ENCODE measurements at places on chromosomes 2 and 18.

DNA sequence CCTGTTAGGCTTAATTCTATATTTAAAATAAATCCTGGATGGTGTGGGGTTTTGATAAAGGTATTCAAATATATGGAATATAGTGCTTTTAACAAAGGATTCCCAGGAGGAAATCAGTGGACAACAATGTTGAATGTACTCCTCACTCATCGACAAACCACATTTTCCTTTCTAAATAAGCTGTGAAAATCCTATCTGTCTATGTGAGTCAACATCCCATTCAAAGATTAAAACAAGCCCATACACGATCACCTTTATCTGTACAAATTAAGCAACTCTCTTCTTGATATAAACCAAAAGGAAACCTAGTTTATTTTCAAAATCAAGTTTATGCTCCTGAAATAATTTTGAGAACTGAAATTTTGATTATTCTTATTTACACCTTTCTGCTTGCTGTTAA is 153.4 kb downstream of the ERBB4 start:
- DNase-seq, result no peak

- DNase-seq, result no peak
These were observed 20.8 kb downstream of the ATF2 start for GRCh38 chr2:175147186-175147585.

DNA sequence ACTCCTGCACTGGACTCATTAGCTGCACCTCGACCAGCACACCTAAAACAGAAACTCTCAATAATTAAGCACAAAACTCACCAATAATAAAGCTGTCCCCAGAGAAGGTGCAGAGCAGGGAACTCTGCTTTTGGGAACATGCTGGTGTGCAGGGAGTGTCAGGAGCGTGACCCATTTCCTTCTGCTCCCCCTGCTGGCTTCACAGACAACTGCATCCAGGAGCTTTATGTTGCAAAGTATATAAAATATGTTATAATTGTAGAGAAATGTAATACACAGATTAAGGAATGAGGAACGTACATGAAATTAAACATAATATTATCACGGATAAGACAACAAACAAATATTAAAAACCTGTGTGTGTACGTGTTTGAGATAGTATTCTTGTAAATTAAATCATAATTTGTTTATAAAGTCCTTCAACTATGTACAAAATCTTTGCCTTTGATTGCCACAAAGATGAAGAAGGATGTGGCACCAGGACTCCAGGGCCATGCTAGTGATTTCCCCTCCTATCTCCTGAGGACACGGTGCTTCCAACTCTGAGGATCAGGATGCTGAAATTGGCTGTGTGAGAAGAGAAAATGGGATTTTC is 68.6 kb upstream of the MAL start:
- DNase-seq, result peak; percentile 17

DNA sequence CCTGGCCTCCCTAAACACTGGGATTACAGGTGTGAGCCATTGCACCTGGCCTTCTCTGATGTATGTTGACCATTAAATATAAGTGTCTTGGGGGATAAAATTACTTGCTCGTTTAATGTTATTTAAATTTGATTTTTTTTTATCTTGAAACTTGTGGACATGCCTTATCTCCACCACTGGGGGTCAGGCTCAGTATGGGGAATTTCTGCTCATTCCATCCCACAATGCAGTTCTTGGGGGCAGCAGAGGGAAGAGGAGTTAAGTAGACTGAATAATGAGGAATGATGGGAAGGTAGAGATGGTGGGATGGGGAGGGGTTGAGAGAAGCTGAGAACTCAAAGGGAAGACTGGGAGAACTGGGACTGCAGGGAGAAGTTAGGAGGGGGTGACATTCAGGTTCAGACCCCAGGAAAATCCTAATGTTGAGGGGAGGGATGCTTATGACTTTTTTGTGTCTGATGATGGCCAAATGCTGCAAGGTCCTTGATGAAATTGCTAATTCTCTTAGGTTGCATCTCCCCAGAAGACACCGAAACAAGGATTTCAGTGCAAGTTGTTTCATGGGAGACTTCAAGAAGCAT is 174.2 kb downstream of the MIB1 start:
- DNase-seq, result peak; percentile 42

DNA sequence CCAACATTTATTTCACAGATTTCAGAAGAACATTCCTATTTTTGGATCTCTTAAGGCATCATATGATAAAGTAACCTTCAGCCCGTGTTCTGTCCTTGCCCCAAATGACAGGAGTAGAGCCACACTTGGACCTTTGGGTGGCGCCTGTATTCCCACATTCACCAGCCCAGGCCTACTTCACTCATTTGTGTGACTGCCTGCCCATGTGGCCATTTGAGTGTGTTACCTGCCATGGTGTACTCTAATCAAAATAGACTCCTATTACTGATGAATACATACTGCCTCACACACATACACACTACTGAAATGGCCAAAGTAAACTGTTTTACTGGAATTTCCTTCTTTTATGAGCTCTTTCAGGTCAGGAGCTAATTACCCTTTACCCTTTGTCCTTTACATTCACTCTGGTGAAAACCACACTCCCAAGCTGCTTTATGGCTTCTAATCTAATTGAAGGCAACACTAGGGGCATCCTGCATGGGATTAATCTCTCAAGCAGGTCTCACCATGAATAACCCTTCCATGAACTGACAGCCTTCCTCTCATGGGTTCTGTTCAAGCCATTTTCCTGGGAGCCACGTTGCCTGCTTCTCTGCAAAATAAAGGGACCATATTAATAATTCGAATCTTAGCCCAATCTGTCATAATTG is 271.0 kb upstream of the GALNT5 start:
- DNase-seq, result no peak

GRCh38 chr2:75003276-75003675 is 44.8 kb downstream of the POLE4 start:
- no peak for DNase-seq

- DNase-seq, result no peak
These were observed 597.1 kb downstream of the ARHGAP15 start for GRCh38 chr2:143726151-143726845.

GRCh38 chr2:23839919-23840578 is 86.9 kb downstream of the ATAD2B start:
- no peak for DNase-seq

DNA sequence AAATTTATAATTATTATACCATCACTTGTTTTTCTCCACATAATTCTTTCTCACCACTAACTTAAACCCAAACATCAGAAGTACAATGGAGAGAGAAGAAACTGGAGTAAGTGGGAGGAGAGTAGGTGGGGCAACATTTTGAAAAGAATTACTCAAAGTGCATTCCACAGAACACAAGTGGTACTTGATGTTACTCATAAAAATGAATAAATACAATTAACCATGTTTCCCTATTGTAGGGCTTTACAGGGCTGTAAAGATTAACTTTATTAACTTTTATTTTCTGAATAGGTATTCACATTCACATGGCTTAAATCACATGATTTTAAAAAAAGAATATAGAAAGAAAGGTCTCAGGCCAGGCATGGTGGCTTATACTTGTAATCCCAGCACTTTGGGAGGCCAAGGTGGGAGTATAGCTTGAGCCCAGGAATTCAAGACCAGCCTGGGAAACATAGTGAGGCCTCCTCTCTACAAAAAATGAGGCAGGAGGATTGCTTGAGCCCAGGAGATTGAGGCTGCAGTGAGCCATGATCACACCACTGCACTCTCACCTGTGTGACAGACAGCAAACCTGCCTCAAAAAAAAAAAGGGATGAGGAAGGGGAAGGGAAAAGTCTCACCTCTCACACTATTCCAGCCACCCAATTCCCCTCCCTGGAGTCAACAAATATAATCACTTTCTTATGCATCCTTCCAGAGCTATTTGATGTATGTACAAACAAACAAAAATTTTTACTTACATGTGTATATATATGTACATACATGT is 47.1 kb downstream of the KCNG3 start:
- DNase-seq, result no peak

DNA sequence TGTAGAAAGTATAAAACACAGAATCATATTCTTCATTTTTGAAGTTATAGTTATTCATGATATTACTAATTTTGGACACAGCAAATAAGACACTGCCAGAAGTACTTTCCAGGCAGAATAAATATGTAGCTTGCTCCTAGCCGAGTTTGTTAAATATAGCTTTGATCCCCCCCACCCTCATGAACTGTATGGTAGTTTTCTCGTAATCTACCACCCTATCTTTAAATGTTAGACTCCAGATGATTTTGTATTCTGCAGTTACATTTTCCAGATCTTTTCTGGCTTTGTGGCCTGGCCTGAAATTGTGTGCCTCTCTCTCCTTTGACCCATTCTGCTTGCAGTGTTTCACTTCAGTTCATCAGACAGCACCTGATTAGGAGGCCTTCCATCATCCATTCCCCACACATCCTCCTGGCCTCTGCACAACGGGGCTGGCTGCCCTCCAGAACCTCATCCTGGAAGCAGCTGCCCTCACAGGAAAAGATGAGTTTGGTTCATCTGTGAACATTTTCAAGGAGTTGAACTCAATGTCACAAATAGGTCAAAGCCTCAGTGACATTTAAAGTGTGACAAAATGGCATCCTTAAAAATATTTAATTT is 4.7 kb upstream of the KCNJ3 start:
- DNase-seq, result no peak

DNA sequence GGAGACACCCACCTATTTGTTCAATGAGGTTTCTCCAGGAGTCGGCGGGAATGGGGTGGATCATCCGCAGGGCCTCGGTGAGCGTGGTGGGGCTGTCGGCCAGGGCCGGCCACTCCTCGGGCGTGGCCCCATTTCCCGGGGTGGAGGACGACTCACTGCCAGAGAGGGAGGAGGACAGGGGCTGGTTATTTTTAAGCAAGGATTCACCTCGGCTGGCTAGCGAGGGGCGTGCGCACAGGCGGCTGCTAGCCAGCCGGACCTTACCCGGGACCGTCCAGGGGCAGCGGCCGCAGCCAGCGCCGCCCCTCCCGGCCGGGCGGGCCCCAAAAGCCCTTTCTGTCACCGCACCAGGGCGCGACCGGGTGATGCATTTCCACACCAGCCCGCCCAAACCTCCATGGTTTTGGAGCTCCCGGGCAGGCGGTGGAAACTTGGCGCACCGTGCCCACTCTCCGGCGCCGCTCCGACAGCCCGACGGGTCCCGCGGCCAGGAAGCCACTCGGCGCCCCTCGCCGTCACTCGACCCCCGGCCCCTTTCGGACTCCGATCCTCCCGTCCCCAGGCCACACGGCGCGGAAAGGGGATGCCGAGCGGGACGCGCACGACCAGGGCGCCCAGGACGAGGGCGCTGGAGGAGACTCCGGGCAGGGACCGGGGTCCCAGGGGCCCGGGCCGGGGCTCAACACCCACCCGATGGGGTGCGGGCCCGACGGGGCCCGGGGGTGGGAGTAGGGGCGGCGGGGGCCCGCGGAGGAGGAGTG is 57.1 kb downstream of the SNORC start:
- DNase-seq, result no peak

DNA sequence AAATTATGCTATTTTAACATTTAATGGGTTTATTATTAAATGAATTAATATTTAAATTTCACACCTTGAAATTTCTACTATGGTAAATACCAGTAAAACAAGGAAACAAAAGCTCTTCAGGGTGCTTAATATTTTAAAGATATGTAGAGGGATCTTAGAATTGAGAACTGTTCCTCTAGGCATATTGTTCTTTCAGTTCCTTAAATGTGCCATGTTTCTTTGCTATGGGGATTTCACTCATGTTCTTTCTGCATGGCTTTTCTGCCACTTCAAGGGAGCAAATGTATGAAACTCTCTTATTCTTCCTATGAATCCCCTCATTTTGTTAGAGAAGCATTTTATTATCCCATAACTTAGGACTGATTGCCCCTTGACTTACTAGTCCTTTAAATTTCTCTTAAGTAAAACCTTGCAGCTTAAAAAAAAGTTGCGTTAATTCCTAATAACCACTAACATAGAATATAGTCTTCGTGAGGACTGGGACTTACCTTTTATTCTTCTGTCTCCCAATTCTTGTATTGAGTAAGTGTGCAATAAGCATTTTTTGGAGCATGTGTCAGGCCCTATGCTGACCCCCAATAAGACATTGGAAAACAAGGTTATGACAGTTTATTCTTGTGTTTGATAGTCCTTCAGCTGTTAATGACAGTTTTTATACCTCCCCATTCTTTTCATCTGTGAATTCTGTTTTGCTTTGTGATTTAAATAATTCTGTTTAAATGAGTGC is 95.7 kb downstream of the BIRC6 start:
- no peak for DNase-seq

- DNase-seq, result peak; percentile 76
These were observed 72.8 kb upstream of the TAF1B start for GRCh38 chr2:9770308-9771100.

DNA sequence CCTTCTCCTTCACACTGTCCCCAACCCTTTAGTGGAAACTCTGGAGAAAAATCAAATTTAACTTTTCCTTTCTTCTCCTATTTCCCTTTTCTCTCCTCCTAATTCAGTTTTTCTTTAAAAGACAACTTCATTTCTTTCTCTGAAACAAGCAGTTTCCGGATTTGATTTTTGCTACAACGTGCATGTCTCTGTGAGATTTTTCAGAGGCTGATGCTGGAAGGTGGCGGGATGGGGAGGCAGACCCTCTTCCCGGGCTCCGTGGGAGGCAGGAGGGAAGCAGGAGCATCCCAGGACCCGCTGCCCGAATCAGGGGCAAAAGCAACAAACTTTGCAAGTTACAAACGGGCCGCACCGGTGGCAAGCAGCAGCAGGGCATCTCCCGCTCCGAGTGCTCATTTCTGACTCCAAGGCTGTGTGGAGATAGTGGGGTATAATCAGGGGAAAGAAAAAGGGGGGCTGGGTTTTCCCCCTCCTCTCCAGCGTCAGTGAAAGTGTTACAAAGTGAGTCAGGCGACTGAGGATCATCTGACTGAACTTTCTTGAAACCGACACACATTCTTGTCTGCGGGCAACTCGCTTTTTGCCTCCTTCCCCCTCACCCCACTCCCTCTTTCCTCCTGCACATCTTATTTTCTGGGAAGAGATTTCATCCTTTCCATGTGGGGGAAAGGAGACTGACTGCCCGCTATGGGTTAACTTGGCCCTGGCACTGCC is 6.4 kb downstream of the ZEB2 start:
- no peak for DNase-seq

DNA sequence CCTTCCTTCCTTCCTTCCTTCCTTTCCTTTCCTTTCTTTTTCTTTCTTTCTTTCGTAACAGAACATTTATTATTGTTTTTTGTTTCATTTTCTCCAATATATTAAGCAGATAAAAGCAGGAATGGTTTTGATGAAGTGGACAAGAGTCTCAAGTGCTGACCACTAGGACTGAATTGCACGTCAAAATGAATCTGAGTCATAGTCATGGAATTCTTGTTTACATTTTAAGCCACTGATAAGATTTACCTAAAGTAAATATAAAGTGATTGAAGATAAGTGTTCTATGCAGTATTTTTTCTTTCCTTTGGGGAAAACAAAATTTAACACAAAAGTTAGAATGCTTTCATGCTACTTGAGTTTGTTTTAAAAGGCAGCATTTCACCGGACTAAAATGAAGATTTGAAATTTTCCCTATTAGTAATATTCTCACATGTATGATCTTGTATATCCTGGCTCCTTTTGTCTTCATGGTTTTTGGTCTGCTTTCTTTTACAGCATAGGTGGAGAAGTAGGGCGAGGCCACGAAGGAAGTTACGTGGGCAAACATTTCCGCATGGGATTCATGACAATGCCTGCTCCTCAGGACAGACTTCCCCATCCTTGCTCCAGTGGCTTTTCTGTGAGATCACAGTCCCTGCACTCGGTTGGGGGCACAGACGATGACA is 113.5 kb downstream of the NYAP2 start:
- no peak for DNase-seq

GRCh38 chr18:3455907-3456685 is 6.1 kb downstream of the TGIF1 start:
- peak; percentile 61 for DNase-seq

GRCh38 chr2:129812654-129813053 is 166.8 kb upstream of the RAB6C start:
- DNase-seq, result no peak
